Activated CD8-positive, alpha-beta T cell treated with anti-CD3 and anti-CD28 coated beads, Interleukin-2, amount 10 ng/mL, durations not matched to agents 7 days and 5 days (primary cell): ENCODE measurements at places on chromosomes 16 and 17. TPM values are rescaled to one million over a fixed set of nuclear protein-coding genes. Genes with fewer than 3 reads are reported as not detected.

DNA sequence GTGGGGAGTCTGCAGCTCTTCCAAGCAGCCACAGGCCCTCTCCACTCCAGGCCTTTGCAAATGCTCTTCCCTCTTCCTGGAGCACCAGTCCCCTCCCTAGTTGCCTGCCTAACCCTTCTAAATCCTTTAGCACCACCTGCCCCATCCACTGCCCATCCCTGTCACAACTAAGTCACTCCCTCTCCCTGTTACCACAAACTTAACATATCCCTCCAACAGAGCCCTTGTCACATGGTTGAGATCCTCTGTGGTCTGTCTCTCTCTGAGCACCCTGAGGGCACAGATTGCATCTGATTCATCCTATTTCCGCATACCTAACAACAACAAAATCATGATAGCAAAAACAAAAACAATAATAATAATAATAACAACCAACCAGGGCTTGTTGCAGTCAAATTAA, 11.0 kb upstream of the BEAN1 start:
- H3K27ac ChIP-seq = no peak overlapping the region
- DNase-seq = no peak
- H3K4me1 ChIP-seq = peaks cover 3% of the 10 kb centered on the region
- no peak overlapping the region for H3K4me3 ChIP-seq
- H3K27me3 ChIP-seq = peaks cover 9% of the 10 kb centered on the region

GRCh38 chr17:17001076-17001777, 29.3 kb upstream of the TNFRSF13B start:
- H3K4me3 ChIP-seq = no peak overlapping the region
- H3K27ac ChIP-seq = no peak overlapping the region
- peaks cover 4% of the 10 kb centered on the region for H3K4me1 ChIP-seq
- no peaks in the 10 kb centered on the region for H3K27me3 ChIP-seq

- peaks cover 88% of the 10 kb centered on the region for H3K4me1 ChIP-seq
- peak overlapping the region; percentile 67 for H3K27ac ChIP-seq
- H3K36me3 ChIP-seq = peaks cover 54% of the 10 kb centered on the region
Measured at GRCh38 chr17:45293413-45294211, 23.2 kb downstream of the MAP3K14 start.

- DNase-seq = no peak
- peaks cover 12% of the 10 kb centered on the region for H3K27me3 ChIP-seq
- H3K27ac ChIP-seq = no peak overlapping the region
- H3K4me1 ChIP-seq = no peaks in the 10 kb centered on the region
- H3K4me3 ChIP-seq = no peak overlapping the region
Measured at GRCh38 chr16:86443508-86444147, 66.7 kb upstream of the FOXF1 start.

- no peak for DNase-seq
- no peak overlapping the region for H3K4me3 ChIP-seq
- H3K36me3 ChIP-seq = no peaks in the 10 kb centered on the region
- no peak overlapping the region for H3K27ac ChIP-seq
- no peaks in the 10 kb centered on the region for H3K27me3 ChIP-seq
Measured at GRCh38 chr17:13777003-13777402, 175.3 kb upstream of the HS3ST3A1 start.

The GNG13 gene
- total RNA-seq = not detected

The PARD6A gene
- 13.2 TPM for total RNA-seq

The CD7 gene
- total RNA-seq = 334 TPM

The MYH11 gene
- not detected for total RNA-seq

GRCh38 chr16:69411064-69411985, 13.1 kb upstream of the CYB5B start:
- H3K4me1 ChIP-seq = peaks cover 27% of the 10 kb centered on the region
- H3K27me3 ChIP-seq = no peaks in the 10 kb centered on the region
- H3K36me3 ChIP-seq = no peaks in the 10 kb centered on the region
- H3K4me3 ChIP-seq = peak overlapping the region; percentile 49
- peak; percentile 43 for DNase-seq
- H3K27ac ChIP-seq = peak overlapping the region; percentile 86

DNA sequence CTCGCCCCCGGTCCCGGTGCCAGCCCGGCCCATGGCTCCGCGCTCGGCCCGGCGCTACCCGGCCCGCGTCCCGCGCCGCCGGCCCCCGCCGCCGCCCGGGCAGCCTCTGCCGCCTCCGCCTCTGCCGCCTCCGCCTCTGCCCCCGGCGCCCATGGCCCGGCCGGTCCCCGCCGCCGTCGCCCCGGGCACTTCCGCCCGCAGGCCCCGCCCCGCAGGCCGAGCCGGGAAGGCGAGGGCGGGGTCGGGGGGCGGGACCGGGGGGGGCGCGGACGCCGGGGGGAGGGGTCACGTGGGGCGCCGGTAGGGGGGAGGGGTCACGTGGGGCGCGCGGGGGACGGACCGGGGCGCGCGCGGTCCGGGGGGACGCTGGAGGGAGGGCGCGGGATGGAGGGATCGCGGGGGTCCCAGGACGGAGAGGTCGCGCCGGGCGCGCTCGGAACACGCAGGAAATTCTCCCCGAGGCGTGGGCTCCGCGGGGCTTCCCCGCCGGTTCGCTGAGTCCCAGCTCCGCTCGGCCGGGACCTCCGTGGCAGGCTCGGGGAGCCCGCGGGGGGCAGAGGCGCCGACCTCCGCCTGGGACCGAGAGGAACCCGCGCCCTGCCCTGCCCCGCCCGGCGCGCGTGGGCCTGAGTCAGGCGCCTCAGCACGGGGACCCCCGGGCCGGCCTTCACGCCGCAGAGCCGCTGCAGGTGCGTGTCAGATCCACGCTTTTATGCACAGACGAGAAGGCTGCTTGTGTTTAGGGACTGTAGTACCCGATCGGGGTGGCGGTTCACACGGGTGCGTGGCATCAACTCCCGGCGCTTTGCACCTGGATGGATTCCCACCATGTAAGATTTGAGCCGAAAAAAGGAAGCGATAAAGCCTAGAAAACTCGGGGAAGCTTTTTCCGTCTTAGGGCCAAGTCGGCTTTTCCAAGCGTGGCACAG, at the start of gene PGAP6:
Gene PGAP6, minus strand, starts transcription at position 190 of the 929 bp plus-strand sequence. Its CDS starts 157 bp downstream, at position 33.
- H3K36me3 ChIP-seq = peaks cover 4% of the 10 kb centered on the region
- DNase-seq = peak; percentile 74
- peaks cover 4% of the 10 kb centered on the region for H3K27me3 ChIP-seq
- peak within 1 kb of the TSS; percentile 72 for H3K27ac ChIP-seq

DNA sequence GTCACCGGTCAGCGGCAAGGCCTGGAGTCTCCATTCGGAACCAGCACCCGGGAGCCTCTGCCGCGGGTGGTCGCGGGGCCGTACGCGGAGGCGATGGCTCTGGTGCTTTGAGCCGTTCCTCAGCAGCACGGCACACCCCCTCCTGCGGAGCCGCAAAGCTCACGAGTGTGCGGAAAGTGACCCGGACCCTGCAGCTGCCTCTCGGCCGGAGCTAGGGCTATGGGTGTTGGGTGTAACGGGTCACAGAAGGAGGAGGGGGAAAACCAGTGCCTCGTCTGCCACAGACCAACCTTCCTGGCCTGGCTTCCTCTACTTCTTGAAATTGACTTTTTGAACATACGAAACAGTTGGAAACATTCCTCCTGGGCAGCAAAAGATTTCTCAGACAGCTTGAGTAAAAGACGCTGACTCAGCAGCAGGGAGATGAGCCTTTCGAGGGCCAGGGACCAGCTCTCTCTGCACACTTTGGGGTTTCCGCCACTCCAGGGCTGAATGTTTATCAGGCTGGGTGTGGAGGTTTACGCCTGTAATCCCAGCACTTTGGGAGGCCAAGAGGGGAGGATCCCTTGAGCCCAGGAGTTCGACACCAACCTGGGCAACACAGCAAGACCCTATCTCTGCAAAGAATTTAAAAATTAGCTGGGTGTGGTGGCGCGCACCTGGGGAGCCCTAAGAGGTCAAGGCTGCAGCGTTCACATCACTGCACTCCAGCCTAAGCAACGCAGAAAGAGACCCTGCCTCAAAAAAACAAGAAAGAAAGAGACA, 26.4 kb upstream of the PITPNA start:
- H3K27me3 ChIP-seq = no peaks in the 10 kb centered on the region
- H3K36me3 ChIP-seq = no peaks in the 10 kb centered on the region
- DNase-seq = no peak
- peaks cover 13% of the 10 kb centered on the region for H3K4me1 ChIP-seq
- H3K27ac ChIP-seq = no peak overlapping the region

GRCh38 chr17:65855245-65855644, 293.8 kb upstream of the AXIN2 start:
- no peak overlapping the region for H3K27ac ChIP-seq
- DNase-seq = no peak
- no peak overlapping the region for H3K4me3 ChIP-seq
- H3K27me3 ChIP-seq = no peaks in the 10 kb centered on the region

The ATP2A1 gene
- total RNA-seq = 2.1 TPM

DNA sequence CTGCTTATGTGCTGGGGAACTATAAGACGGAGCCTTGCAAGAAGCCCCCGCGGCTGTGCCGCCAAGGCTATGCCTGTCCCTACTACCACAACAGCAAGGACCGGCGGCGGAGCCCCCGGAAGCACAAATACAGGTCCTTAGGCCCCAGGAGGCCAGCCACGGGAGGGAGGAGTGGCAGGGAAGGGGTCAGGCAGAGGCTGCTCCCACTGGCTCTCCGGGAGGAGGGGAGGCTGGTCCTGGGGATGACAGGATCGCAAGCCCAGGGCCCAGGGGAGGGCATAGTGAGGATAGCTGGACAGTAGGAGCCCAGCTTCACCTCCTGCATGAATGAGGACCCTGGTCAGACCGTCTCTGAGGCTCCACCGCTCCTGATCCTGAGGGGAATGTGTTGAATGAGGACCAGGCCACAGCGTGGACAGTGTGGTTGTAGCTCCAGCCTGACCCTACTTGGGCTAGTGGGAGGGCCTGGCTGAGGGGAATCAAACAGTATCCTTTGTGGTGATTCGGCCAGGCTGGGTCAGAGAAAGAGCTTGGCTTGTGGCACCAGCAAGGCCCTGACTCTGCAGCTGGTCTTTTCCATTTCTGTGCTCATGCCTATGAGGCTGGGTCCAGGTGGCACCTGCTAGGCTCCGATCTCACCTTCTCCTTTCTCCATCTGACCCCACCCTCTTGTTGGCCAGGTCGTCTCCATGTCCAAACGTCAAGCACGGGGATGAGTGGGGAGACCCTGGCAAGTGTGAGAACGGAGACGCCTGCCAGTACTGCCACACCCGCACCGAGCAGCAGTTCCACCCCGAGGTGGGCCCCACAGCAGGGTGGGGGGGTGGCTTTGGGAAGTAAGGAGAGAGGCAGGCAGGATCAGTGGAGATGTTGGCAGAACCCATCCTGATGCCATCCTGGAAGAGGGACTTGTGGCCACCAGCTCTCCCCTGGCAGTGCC, 28.7 kb downstream of the UNK start:
- no peak overlapping the region for H3K4me3 ChIP-seq
- H3K27ac ChIP-seq = no peak overlapping the region
- peaks cover 21% of the 10 kb centered on the region for H3K36me3 ChIP-seq

The TNFRSF17 gene
- total RNA-seq = not detected

The CBX2 gene
- 16.2 TPM for total RNA-seq

DNA sequence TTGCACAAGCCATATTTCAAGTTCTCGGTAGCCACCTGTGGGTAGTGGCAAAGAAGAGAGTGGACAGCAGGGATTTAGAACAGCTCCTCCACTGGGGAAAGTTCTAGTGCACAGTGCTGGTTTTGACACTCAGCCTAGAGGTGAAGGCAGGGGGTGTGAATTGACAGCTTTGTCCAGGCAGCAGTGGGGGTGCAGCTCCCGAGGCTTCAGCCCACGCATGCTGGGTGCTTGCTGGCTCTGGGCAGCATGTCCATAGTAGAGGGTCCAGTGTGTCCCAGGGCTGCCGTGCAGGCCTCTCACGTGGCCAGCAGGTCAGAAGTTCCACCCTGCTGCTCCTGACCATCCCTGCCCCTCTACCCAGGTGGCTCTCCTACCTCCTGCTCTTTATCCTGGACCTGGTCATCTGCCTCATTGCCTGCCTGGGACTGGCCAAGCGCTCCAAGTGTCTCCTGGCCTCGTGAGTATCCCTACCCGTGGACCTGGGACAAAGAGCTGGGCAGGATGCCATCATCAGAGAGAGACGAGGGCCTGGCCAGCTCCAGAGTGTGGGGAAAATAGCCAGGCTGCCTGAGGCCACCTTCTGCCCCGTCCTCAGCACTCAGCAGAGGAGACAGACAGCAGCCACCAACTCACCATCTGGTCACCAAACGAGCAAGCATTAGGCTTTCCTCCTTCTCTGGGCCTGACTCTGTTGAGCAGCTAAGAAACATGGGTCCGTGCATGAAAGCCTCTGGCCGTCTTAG, 29.8 kb downstream of the TTYH2 start:
- no peaks in the 10 kb centered on the region for H3K27me3 ChIP-seq
- no peak overlapping the region for H3K27ac ChIP-seq
- DNase-seq = no peak
- H3K36me3 ChIP-seq = no peaks in the 10 kb centered on the region

The ABCA9 gene
- not detected for total RNA-seq

DNA sequence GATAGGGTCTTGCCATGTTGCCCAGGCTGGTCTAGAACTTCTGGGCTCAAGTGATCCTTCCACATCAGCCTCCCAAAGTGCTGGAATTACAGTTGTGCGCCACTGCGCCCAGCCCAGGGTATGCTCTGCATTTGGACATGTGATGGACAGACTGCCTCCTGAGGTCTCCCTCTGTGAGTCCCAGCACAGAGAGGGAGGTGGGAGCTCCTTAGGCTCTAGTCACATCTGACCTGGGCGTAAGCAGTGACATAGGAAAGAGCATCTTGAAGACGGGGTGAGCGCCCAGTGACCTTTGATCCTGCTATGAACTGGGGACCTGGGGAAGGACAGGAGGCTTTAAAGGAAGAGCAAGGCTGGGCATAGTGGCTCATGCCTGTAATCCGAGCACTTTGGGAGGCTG, 2.2 kb upstream of the GFAP start:
- peaks cover 13% of the 10 kb centered on the region for H3K4me1 ChIP-seq
- no peak overlapping the region for H3K27ac ChIP-seq
- no peaks in the 10 kb centered on the region for H3K36me3 ChIP-seq

- H3K4me1 ChIP-seq = peaks cover 54% of the 10 kb centered on the region
- peak; percentile 89 for DNase-seq
- H3K36me3 ChIP-seq = peaks cover 3% of the 10 kb centered on the region
- H3K27ac ChIP-seq = peak overlapping the region; percentile 99
- no peaks in the 10 kb centered on the region for H3K27me3 ChIP-seq
- peak overlapping the region; percentile 91 for H3K4me3 ChIP-seq
Measured at GRCh38 chr16:22190081-22190775, 15.8 kb upstream of the EEF2K start.

GRCh38 chr16:84648595-84649510, 542 bp downstream of the KLHL36 start:
- H3K27ac ChIP-seq = peak overlapping the region; percentile 54
- peak overlapping the region; percentile 72 for H3K4me3 ChIP-seq
- peak; percentile 41 for DNase-seq
- peaks cover 30% of the 10 kb centered on the region for H3K36me3 ChIP-seq
- peaks cover 19% of the 10 kb centered on the region for H3K27me3 ChIP-seq
- H3K4me1 ChIP-seq = peaks cover 46% of the 10 kb centered on the region

The KRT17 gene
- not detected for total RNA-seq

The FSCN2 gene
- 0.52 TPM for total RNA-seq

- peaks cover 36% of the 10 kb centered on the region for H3K4me1 ChIP-seq
- H3K4me3 ChIP-seq = peak overlapping the region; percentile 90
- DNase-seq = no peak
- H3K27me3 ChIP-seq = no peaks in the 10 kb centered on the region
- peaks cover 35% of the 10 kb centered on the region for H3K36me3 ChIP-seq
Measured at GRCh38 chr16:31700200-31700529, 172.5 kb downstream of the AHSP start.
